Liver (tissue), 10 donors: ENCODE measurements at places on chromosomes 1 and 21. TPM values are rescaled to one million over a fixed set of nuclear protein-coding genes. Genes with fewer than 3 reads are reported as not detected.

- no peak for DNase-seq
Measured at GRCh38 chr21:39669976-39670661, 57.4 kb downstream of the B3GALT5 start.

The DIO1 gene
- total RNA-seq: 36.5 TPM

GRCh38 chr1:145985502-145986439 lies 10.6 kb downstream of the TXNIP start:
- DNase-seq: no peak

- no peak for DNase-seq
Measured at GRCh38 chr21:42189860-42190485, 29.0 kb upstream of the ABCG1 start.

GRCh38 chr1:173303984-173304383 lies 96.9 kb upstream of the TNFSF4 start:
- DNase-seq: no peak

The EVI5 gene
- 35.9 TPM for total RNA-seq

DNA sequence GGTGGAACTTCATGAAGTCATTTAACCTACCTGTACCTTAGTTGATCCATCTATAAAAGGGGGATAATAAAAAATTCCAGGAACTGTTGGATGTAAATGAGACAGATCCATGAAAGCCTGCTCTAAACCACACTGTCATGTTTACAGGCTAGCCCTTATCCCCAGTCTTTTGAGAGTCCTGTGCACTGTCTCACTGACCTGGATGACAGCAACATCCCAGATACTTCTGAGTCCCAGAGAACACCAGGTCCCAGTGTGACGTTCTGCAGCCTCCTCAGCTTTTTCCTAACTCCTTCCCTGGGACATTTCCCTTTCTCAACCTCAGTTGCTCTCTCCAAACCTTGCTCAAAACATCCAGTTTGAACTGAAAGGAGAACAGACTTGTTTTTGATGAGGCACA lies 165.4 kb upstream of the C8B start:
- no peak for DNase-seq

The SRM gene
- 8.6 TPM for total RNA-seq

- no peak for DNase-seq
Measured at GRCh38 chr1:34833711-34834110, 25.8 kb downstream of the SMIM12 start.

The ADAMTS5 gene
- 2.5 TPM for total RNA-seq

GRCh38 chr1:244876228-244876910 lies 12.0 kb upstream of the HNRNPU start:
- no peak for DNase-seq

DNA sequence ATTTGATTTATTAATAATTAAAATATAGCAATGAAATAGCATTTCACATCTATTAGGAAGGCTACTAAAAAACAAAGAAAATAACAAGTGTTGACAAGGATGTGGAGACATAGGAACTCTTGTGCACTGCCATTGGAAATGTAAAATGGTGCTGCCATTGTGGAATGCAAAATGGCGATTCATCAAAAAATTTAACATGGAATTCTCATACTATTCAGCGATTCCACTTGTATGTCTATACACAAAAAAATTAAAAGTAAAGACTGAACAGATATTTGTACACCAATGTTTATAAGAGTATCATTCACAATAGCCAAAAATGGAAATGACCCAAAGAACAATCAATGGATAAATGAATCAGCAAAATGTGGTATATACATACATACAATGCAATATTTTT lies 101.3 kb upstream of the S1PR1 start:
- no peak for DNase-seq

- DNase-seq: no peak
Measured at GRCh38 chr1:243465081-243465480, 209.2 kb downstream of the SDCCAG8 start.

- peak; percentile 60 for DNase-seq
Measured at GRCh38 chr1:42922687-42923366, 35.8 kb downstream of the SLC2A1 start.

The MYCL gene
- total RNA-seq: 6.6 TPM
